ENCODE measurements at places on chromosomes 11 and 22.
A peak's percentile ranks its signal among the peaks of the same experiment; 100 is the strongest.

DNA sequence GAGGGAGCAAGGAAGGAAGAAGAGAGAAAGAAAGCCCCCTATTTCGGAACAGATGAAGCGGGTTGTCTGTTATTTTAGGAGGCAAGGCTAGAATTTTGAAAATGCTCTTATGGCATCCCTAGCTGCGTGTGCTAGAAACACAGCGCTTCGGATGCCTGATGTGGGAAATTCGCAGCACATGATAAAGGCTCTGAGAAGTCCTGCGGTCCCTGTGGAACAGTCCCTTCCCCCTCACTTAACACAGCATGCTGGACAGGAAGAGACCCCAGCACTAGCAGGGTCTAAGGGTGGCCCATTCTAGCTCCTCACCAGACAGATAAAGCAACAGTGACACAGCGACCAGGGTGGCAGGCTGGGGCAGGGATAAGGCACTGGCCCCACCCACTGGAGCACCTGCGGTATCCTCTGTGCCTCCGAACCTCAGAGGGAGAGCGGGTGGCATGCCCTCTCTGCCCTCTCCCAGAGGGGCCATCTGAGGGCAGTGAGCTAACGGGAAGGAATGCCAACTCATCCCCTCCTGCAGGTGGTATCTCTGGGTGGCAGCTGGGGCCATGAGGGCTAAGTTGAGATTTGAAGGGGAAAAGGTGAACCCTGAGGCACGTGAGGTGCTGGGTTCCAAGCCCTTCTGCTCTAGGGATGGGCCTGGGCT, 75.7 kb downstream of the SCUBE1 start:
- DNase-seq = no peak

GRCh38 chr11:125431481-125431880, 64.6 kb downstream of the FEZ1 start:
- DNase-seq = no peak

DNA sequence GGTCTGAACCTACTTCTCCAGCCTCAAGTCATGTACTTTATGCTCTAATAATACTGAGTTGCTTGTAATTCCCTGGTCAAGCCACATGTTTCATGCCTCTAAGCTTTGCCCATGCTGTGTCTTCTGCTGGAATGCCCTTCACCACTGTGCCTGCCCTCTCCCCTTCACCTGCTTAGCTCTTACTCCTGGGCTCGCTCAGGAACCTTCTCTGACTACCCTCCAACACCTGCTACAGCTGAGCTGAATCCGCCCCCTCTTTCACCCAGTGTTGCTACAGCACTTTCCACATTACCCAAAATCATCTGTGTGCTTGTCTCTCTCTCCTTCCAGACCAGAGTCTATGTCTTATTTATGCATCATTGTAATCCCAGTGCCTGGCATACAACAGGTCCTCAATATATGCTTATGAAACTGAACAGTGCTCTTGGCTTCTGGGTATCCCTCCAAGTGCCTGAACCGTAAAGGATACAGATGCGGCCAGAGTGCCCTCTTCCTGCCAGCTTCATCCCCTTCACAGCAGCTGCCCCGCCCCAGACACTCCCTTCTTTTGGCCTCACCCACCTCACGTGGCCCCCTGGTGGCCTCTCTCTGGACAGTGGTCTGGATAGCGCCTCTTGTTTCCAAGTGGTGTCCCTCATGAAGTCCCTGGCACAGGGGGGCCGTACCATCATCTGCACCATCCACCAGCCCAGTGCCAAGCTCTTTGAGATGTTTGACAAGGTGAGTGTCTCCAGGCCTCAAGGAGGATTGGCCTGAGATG, 7.1 kb downstream of the ABCG4 start:
- no peak for DNase-seq

- DNase-seq = no peak
Measured at GRCh38 chr11:76735841-76736240, 47.3 kb upstream of the TSKU start.

GRCh38 chr11:38598418-38598817, 2000.4 kb upstream of the RAG2 start:
- DNase-seq = no peak

GRCh38 chr11:61067782-61068446, 34.4 kb upstream of the CD5 start:
- DNase-seq = peak; percentile 84

DNA sequence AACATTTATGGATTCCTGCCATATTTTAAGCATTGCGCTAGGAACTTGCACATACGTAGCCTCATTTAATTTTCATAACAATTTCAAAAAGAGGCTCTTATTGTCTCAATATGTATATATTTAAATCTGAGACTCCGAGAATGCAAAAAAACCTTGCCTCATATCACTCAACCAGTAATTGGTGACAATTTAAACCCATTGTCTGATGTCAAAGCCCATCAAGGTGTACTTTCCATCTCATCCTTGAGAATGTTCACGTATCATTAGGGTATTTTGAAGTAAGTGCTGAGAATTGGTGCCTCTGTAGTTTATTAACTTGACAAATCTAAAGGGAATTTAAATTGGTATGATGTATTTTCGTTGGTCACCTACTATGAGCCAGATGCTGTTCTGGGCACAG, 136.5 kb downstream of the FAM76B start:
- no peak for DNase-seq

GRCh38 chr11:66579017-66579606, 10.7 kb upstream of the CTSF start:
- no peak for DNase-seq

GRCh38 chr11:115623021-115623451, 118.8 kb upstream of the CADM1 start:
- DNase-seq = no peak

DNA sequence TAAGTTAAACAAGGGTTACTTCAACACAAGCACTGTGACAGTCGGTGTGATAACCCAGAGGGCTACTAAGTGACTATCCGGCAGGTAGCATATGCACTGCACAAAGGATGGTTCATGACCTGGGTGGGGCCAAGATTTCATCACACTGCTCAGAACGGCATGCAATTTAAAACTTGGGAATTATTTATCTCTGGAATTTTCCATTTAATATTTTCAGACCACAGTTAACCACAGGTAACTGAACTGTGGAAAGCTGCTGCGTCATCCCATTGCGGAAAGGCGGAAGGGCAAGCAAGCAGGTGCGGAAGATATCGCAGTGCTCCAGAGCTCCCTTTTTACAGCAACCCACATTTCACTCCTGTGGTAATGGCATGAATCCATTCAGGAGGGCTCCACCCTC, 540.8 kb downstream of the INSC start:
- DNase-seq = no peak

DNA sequence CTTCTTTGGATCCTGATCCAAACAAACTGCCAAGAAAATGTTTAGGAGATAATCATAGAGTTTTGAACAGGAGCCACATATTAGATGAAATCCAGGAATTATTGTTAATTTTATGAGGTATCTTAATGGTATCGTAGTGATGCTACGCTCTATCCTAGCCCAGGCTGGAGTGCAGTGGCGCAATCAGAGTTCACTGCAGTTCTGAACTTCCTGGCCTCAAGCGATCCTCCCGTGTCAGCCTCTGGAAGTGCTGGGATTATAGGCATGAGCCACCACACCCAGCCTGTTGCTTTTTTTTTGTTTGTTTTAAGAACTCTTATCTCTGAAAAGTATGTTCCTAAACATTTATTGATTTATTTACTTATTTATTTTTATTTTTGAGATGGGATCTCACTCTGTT, 2.4 kb downstream of the GSTT4 start:
- no peak for DNase-seq

DNA sequence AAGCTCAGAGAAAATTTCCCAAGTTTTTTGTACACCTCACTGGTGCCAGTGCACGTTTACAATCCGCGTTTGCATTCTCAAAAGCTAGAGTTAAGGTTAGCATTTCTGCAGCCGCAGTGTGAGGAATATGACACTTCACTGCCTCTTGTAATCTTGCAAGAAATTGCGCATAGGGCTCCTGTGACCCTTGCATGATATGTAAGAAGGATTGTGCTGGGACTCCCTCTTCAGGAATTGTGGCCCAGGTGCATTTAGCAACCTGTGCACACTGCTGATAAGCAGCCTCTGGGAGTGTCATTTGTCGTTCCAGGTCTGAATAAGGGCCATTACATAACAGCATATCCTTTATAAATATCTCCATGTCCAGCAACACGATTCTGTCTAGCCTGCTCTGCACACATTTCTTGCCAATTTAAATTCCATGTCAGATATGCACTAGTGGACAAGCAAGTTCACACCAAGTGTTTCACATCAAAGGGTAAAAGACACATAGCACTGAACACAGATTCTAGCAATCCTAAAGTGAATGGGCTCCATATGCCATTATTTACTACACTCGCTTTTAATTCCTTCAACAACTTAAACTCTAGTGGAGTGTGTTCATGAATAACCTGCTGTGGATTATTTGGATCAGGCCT, 69.2 kb upstream of the INCENP start:
- peak; percentile 52 for DNase-seq

DNA sequence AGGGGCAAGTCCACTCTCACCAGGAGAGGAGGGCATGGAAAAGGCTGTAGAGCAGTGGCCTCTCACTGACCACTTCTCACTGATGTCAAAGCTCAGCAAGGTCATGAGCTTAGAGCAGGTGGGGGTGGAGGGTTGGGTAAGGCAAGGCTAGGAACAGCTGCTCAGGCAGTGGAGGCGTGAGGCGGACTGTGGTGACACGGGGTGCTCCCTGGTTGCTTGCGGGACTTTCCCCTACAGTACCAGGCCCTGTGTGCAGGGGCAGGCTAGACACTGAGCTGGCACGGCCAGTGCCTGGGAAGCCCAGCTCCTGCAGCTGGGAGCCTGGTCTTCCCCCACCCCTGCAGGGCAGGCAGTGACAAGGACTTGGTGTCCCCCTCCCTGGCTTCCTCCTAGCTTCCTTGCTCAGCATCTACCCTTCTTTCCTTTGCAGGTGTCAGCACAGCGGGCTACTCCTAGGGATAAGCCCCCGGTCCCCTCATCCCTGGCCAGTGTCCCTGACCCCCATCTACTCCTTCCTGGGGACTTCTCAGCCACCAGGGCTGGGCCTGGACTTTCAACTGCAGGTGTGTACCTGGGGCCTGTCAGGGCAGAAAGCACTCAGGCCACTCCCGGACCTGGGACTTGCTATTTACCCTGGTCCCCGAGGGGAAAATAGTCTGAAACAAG, 45.6 kb downstream of the PISD start:
- DNase-seq = no peak

- DNase-seq = peak; percentile 32
Measured at GRCh38 chr22:33519071-33519973, 401.0 kb downstream of the LARGE1 start.

GRCh38 chr11:132874638-132875037, 657.7 kb downstream of the OPCML start:
- DNase-seq = no peak

GRCh38 chr11:111528557-111528956, 12.0 kb upstream of the LAYN start:
- peak; percentile 24 for DNase-seq

Data from NCI-H2171 treated with DMSO at 0.1 percent for 48 hours (cell line).